Right kidney (tissue), 9 donors: ENCODE measurements at places on chromosomes 5 and 9.

DNA sequence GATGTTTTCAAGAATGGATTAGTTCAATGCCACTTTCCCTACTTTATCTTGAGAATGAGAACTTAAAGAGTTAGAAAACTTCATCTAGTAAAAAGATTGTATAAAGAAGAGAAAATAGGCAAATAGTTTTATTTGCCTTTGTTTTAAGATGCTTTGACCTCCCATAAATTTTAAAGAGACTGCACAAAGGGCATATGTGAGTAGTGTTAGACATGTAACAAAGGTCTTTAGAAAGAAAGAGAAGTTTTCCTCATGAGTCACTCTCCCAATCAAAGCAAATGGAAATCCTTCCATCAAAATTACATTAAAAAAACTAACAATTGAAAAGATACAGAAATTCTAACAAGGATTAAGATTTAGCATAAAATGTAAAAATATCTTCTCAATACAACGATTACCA, 381.8 kb upstream of the KIF2A start:
- DNase-seq, result no peak

GRCh38 chr5:54454602-54455001, 897 bp upstream of the HSPB3 start:
- DNase-seq, result no peak

DNA sequence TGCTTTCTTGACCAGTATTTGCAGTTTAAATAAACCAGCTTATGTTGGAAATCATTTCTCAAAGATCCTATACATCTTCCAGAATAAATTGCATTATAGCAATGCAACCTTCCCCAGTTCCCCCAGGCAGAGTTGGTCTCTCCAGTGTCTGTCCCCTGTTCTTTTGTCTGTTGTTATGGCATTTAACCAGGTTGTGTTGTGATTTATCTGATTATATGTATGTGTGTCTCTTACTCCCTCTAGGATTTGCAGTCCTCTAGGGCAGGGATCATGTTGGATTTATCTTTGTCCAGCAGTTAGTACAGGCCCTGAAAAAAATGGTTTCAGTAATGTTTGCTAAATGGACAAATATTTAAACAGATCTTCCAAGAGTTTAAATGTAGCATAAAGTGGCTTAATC, 17.3 kb downstream of the GARNL3 start:
- no peak for DNase-seq

- no peak for DNase-seq
These were observed 67.5 kb upstream of the PLPP6 start for GRCh38 chr9:4594545-4594944.

DNA sequence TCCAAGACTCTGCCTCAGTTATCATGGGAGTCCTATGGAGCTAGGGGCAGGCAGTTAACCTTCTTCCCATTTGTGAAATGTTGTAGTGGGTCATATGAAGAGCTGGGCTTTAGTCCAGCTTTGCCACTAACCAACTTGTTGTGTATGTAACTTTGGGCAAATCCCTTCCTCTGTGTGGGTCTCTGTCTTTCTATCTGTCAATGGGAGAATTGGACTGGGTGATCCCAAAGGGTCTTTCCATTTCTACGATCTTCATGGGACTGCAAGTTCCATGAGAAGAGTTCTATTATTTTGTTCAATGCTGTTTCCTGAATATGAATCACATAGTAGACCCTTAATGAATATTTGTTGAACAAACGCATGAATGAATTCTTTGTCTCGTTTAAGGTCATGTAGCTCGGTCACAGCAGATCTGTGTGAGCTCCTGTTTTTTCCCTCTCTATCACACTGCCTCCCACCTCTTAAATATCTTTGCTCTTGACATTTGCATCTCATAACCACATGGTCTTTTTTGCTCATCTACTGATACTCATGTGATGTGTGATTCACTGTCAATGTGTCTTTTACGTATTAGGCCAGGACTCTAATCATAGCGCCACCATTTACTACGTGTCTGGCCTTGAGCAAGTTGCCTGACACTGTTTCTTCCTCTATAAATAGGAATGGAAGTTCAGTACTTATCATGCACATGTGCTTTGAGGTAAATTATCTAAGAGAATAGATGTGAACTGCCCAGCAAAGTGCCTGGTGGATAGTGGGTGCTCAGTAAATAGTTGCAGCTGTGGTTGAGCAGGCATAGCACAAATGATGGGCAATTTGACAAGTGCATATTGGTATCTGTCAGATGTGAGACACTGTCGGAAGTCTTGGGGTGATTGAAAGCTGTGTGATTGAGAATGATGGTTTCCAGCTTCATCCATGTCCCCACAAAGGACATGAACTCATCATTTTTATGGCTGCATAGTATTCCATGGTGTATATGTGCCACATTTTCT, 37.4 kb downstream of the PTTG1 start:
- DNase-seq, result no peak

DNA sequence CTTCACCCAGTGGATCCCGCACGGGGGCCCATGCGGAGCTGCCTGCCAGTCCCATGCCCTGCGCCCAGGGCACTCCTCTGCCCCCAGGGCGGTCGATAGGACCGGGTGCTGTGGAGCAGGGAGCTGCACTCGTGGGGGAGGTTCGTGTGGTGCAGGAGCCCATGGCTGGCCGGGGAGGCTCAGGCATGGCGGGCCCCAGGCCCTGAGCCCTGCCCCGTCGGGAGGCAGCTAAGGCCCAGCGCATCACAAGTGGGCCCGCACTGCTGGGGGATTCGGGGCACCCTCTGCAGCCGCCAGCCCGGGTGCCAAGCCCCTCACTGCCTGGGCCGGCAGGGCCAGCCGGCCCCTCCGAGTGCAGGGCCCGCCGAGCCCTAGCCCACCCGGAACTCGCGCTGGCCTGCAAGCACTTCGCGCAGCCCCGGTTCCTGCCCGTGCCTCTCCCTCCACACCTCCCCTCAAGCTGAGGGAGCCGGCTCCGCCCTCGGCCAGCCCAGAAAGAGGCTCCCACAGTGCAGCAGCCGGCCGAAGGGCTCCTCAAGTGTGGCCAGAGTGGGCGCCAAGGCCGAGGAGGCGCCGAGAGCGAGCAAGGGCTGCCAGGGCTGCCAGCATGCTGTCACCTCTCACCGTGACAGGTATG, 221.1 kb upstream of the RORB start:
- no peak for DNase-seq

- DNase-seq, result no peak
These were observed 358.3 kb upstream of the IRX1 start for GRCh38 chr5:3237276-3237868.

DNA sequence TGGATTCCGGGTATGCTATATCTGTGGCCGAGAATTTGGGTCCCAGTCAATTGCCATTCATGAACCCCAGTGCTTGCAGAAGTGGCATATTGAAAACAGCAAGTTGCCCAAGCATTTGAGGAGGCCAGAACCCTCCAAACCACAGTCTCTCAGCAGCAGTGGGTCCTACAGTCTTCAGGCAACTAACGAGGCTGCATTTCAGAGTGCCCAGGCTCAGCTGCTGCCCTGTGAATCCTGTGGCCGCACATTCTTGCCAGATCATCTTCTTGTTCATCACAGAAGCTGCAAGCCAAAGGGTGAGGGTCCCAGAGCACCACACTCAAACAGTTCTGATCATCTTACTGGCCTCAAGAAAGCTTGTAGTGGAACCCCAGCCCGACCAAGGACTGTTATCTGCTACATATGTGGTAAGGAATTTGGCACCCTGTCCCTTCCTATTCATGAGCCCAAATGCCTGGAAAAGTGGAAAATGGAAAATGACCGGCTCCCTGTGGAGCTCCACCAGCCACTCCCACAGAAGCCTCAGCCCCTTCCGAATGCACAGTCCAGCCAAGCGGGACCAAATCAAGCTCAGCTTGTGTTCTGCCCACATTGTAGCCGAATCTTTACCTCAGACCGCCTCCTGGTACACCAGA, 23.0 kb downstream of the ZNF474 start:
- DNase-seq, result no peak

DNA sequence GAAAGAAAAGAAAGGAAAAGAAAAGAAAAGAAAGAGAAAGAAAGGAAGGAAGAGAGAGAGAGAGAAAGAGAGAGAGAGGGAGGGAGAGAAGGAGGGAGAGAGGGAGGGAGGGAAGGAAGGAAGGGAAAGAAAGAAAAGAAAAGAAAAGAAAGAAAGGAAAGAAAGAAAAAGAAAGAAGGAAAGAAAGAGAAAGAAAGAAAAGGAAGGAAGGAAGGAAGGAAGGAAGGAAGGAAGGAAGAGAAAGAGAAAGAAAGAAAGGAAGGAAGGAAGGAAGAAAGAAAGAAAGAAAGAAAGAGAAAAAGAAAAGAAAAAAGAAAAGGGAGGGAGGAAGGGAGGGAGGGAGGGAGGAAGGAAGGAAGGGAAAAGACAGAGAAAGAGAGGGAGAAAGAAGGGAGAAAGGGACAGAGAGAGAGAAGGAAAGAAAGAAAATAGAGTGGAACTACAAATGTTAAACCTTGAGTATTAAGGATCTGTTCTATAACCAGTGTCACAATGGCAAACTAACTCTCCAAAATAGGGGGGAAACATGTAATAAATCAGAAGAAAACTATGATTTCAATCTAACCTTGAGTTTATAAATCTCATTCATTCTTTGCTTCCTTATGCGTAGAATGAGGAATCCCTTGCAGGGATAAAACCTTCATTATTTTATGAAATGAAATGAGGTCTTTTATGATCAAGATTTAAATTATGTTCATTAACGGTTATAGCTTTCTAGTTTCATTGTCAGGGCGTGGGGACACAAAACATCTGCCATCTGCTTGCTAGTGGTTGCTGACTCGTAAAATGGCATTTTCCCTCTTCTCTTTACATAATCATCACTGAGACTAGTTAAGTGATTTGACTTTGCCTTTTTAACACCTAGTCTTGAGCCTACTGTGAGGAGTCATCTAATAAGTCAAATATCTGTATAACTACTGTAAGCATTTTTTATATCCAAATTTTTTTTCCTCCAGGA, 40.7 kb upstream of the RAD23B start:
- DNase-seq, result no peak

GRCh38 chr9:92954049-92954861, 6.9 kb downstream of the FGD3 start:
- DNase-seq, result no peak

GRCh38 chr9:114735704-114736103, 53.7 kb upstream of the TEX48 start:
- no peak for DNase-seq

- DNase-seq, result no peak
These were observed 164.5 kb downstream of the DCP2 start for GRCh38 chr5:113140837-113141671.

DNA sequence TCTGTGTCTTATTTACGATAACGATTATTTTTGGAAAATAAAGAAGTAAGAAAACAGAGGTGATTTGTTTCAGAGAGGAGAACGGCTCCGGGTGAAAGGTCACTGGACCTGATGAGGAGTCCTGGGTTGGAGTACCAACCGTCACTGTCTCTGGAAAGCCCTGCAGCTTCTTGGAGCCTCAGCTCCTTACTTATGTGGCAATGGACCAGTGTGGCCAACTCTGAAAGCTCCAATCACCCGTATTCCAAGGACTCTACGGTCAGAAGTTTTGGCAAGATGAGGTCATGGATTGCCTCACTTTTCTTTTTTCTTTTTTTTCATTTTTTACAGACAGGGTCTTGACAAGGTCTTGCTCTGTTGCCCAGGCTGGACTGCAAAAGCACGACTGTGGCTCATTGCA, 84.8 kb downstream of the KLF4 start:
- DNase-seq, result no peak

DNA sequence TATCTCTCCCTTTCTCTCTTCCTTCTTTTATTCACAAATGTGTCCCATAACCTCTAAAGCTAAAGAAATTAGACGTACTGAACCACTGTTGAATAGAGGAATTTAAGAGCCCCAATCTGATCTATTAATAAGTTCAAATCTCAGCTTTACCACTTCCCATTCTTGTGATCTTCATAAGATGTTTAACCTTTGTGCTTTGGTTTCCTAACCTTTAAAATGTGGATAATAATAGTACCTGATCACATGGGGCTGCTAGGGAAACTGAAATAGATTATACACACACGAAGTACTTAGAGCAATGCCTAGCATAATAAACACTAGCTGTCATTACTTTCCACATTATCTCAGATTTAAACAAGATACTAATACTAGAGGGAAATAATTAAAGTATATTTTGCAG, 324.3 kb upstream of the SEMA6A start:
- no peak for DNase-seq

- no peak for DNase-seq
These were observed 1027.3 kb upstream of the CDH9 start for GRCh38 chr5:28065656-28066055.

- DNase-seq, result no peak
These were observed 106.5 kb upstream of the PRRC1 start for GRCh38 chr5:127410959-127411358.

- DNase-seq, result no peak
These were observed 29.4 kb downstream of the NUTM2F start for GRCh38 chr9:94298949-94299599.

DNA sequence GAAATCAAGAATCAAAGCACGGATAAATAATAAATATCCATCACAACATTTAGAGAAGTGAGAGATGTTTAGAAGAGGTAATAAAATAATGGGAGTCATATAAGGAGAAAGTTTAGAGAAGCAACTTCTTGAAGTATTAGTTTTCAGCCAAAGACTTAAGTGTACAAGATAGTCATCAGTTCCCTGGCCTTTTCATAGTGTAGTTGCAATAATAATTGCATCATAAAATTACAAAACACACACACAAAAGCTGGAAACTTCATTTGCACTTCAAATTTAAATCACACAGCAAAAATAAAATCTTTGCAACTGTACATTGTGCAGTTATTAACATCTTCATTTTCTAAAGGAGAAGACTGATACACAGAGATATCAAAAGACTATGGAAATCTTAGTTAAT, 319.1 kb upstream of the RGMB start:
- no peak for DNase-seq

GRCh38 chr9:18988003-18988402, 45.0 kb downstream of the SAXO1 start:
- no peak for DNase-seq

DNA sequence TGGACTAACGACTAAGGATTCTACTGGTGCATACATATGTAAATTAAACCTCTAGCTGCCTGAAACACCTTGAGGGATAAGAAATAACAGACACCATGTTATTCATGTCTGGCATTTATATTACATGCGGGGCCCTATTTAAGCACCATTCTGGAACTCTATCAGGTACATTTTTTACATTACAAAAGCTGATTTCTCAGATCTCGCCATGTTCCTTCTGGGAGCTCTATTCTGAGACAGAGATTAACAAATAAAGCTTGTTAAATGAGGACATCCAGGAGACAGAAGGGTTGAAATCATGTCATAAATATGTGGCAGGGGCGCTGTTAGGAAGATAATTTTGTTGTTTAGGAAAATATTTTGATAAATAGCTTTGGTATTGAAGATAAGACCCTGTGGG, 93.4 kb upstream of the SLIT3 start:
- DNase-seq, result no peak
